ENCODE measurements at places on chromosomes 5 and 9.

DNA sequence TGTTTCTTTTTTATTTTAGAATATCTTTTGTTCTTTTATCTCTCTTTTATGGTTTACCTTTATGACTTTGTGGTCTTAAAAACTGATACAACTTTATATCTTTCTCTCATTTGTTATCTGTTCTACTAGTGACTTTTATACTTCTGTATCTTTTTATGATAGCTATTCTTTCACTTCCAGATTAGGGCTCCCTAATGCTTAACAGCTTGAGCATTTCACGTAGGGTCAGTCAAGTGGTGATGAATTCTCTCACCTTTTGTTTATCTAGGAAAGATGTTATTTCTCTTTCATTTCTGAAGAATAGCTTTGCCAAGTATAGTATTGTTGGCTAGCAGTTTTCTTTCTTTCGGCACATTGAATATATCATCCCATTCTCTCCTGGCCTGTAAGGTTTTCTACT is 123.6 kb downstream of the NUDT12 start:
- DNase-seq = no peak

- DNase-seq = peak; percentile 20
Measured at GRCh38 chr5:178234750-178235587, 2.4 kb upstream of the PHYKPL start.

DNA sequence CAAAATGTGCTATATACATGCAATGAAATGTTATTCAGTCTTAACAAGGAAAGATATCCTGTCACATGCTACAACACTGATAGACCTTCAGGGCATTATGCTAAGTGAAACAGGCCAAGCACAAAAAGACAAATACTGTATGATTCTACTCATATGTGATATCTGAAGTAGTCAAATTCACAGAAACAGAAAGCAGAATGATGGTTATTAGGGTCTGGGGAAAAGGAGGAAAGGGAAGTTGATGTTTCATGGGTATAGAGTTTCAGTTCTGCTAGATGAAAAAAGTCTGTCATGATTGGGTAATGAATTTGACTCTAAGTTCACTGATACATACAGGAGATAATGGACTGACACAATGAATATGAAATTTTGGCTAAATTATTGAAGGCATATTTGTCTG is 11.2 kb upstream of the RIC1 start:
- no peak for DNase-seq

DNA sequence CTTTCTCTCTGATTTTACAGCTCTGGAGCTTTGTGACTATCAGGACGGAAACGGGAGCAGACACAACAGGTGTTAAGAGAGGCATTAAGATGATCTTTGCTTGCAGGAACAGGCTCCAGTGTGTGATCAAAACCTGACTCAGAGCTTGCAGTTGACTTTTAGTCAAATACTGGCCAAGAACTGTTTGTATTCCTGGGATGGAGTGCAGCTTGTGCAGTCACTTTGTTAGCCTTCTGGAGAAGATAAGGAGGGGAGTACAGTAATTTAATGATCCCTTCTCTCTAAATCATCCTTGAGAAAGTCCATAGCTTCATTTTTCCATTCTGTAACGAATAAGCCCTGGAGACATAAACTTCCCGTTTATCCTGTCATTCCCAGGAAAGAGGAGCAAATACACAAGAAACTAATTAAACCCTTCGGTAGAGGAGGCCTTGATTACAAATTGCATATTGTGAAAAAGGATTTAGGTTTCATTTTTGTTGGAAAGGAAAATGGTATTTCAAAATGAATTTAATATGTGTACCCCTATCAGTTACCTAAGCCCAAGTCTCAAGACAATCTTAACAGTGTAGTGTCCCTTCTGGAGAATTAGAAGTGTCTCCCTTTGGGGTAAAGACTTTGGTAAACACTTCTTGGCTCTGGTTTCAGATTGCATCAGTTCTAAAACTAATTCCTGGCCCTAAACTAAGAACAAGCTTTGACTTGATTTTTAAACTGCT is 3.1 kb upstream of the STOM start:
- no peak for DNase-seq

DNA sequence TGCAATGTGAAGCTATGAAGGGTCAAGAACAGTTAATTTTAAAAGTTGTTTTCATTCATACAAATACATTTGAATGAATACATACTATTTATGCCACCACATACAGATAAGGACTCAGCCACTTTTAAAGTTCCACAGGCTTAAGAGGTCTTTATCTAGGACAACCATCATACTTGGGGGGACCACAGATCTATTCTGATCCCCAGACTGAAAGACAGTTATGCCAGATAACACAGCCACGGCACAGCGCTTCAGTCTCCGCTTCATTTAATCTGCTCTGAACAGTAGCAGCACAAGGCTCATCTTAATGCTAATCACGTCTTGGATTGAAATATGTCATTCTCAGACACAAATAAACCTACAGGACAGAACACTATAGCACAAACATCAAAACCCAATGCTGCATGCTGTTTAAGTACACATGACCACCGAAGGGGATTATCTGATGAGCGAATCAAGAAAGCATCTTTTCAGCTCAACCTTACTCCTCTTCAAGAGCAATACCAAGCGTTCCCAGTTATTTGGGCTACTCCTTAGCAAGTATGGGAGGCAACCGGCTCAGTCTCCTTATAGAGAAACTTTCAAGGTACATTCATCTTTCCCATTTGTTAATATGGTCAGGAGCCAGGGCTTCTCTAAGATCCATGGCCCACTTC is 33.3 kb downstream of the PUM3 start:
- DNase-seq = peak; percentile 13
